ENCODE measurements at places on chromosomes 11 and 22. TPM values are rescaled to one million over a fixed set of nuclear protein-coding genes. Genes with fewer than 3 reads are reported as not detected.

DBX1 gene
- not detected for total RNA-seq

DNA sequence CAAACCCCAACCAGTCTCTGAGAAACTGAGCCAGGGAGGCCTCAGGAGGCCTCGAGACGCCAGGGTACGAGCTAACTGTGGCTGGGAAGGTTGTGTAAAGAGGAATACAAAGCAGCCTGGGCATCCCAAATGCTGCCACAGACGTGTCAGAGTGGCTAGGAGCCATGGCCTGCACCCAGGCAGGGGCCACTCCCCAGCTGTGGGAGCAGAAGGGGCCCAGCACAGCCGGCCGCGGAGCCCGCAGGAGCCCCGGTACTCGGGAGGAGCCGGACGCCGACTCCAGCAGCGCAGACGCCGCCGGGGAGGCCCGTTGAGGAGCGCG lies 349.8 kb upstream of the B3GAT1 start:
- DNase-seq = no peak

ENTHD1 gene
- total RNA-seq = 0.21 TPM

DNA sequence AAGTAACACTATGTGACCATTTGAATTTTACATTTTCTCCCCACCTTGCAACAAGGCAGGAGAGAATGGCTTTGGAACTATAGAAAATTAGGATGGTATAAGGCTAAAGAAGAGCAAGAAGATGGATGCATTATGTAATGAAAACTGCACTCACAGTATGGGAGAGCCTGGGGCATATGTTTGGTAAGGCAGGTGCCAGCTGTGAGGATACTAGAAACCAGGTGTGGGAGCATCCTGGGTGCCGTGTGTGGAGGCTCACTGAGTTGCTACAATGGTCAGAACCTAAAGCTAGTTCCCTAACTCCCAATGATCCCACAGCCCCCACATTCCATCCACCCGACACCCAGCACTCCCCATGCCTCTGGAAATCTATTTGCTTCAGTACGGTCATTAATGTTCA lies 42.9 kb downstream of the UBASH3B start:
- DNase-seq = no peak

GRCh38 chr11:44999068-44999467 lies 48.4 kb upstream of the TP53I11 start:
- no peak for DNase-seq

- DNase-seq = no peak
Measured at GRCh38 chr11:2769409-2770095, 69.8 kb upstream of the KCNQ1OT1 start.

SLC22A9 gene
- not detected for total RNA-seq

- DNase-seq = no peak
Measured at GRCh38 chr11:106920899-106921509, 97.3 kb downstream of the GUCY1A2 start.

DNA sequence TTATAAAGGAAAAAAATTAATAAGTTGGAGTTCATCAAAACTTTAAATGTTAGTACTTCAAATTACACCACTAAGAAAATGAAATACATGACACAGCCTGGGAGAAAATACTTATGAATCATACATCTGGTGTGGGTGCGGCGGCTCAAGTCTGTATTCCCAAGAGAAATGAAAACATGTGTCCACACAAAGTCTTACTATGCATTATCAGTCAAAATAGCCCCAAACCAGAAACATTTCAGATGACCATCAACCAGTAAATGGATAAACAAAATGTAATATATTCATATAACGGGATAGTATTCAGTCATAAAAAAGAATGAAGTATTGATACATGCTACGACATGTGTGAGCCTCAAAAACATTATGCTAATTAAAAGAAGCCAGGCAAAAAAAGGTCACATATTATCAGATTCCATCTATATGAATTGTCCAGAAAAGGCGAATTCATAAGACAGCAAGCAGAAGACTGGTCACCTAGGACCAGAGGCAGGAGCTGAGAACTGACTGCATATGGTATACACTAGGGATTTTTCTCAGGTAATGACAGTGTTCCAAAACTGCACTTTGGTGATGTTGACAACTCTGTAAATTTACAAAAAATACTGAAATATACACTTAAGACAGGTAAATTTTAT lies 5.3 kb upstream of the AKIP1 start:
- DNase-seq = no peak

DNA sequence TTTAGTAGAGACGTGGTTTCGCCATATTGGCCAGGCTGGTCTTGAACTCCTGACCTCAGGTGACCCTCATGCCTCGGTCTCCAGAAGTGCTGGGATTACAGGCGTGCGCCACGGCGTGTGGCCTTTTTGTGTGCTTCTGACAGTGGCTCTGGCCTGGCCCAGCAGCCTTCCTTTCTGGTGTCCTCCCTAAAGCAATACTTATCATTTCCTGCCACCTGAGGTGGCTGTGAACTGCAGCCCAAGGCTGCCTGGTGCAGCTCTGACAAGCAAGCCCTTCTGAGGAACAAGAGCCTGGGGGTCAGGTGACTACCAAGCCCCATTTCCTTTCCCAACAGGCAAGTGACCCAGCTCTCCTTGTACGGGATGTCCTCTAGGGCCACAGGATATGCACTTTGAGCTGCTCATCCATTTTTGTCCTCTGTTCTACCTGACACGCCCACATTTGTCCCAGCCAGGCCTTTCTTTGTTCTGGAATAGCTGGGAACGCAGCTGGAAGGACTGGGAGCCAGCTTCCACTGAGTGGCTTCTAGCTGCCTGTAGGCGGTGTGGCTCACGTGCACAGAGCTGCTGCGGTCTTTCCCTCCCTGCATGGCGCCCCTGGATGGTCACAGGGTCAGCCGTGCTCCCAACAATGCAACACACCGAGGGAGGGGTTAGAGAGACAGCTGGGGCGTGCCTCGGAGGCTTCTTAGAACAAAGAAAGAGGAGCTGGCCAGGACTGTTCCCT lies 12.3 kb upstream of the BID start:
- DNase-seq = no peak

KCNQ1 gene
- total RNA-seq = 0.16 TPM

DNA sequence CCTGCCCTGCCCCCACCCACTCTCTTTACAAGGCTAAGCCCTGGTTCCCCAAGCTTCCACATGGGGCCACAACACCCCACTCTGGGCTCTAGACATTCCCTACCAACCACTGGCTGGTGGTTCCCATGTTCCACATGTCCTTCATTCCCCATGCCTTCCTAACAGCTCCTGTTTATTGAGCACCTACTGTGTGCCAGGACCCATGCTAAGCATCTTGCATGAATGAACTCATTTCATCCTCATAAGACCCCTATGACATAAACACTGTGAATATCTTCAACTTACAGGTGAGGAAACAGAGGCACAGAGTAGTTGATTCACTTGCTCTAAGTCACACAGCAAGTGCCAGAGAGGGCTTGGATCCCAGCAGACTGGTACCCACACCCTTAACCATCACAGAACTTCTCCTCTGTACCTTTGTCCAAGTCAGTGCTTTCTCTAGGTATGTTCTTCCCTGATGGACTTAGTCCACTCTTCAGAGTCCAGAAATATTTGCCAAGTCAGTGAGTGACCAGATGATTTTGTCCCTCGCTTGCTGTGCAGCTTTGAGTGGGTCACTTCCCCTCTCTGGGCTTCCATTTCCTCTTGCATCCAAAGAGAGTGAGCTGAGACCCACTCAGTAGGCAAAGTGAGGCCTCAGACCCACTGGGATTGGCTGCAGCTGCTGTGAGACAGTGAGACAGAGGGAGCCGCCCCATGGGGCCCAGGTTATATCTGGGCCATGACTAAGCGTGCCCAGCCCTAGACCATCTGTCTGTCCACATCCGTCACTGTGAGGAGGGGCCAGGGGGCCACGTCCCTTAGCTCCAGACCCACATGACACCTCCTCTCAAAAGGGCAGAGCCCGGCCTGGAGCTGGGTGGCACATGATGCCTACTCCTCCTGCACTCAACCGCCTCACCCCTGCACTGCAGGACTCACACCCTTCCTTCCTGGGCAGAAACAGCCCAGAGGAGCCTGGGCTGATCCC lies 132.4 kb downstream of the MN1 start:
- no peak for DNase-seq

DNA sequence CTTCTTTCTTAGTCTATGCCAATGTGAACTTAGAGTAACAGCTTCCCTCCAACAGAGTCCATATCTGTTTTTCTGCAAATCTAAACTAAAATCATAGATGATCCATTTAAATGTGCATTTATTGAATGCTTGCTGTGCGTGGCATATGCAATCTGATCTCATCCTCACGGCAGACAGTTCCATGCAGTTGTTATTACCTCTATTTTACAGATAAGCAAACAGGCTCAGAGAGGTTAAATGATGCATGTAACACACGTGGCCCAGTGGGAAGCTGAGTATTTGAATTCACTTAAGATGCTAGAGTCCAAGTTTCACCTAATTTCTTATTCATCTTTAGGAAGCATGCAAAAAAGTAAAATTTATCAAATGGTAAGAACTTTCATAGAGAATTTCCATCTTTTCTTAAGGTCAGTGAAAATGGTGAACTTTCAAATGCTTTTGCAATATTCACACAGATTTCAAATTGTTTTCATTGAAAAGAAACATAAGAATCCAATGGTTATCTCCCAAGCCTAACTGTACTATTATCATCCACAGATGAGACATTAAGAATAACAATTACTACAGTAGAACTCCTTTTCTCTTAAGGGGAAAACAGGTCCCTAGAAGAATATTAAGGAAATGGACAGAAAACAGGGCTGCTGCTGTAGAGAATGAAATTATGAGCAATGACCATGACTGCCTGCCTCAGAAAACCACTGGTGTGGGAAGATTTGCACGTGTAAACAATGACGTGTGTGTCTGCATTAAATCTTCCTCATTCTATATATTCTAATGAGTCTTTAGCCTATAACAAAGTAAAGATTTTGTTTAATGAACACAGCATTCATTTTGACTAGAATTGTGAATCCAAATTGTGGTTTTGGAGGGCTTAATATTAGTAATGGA lies 1171.3 kb downstream of the LRRC4C start:
- DNase-seq = no peak

SEPTIN3 gene
- 1.7 TPM for total RNA-seq

DNA sequence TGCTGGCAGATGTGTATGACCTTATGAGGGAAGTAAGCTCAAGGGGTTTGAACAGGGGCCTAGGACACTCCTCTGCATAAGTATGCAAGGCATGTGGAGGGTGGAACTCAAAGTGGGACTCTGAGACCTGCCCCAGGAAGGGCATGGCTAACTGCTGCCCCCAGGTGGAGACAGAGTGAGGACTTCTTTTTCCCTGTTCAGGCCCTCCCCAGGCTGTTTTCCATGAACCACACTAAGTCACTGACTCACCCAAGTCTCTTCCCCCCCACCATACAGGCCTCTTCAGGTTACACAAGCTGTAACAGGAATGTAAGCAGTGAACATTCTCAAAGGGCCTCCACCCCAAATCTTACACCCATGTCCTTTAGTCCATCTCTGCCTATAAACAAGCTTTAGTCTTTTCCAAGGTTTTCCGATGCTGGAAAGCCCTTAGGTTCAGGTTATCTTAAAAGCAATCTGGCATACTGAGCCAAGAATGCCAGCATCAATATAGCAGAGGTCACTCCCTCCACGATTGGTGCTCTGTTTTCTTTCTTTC lies 13.1 kb downstream of the EEF1G start:
- DNase-seq = no peak

- no peak for DNase-seq
Measured at GRCh38 chr11:65744026-65744698, 23.6 kb upstream of the RNASEH2C start.

GRCh38 chr11:106691807-106692365 lies 326.4 kb downstream of the GUCY1A2 start:
- no peak for DNase-seq

DNA sequence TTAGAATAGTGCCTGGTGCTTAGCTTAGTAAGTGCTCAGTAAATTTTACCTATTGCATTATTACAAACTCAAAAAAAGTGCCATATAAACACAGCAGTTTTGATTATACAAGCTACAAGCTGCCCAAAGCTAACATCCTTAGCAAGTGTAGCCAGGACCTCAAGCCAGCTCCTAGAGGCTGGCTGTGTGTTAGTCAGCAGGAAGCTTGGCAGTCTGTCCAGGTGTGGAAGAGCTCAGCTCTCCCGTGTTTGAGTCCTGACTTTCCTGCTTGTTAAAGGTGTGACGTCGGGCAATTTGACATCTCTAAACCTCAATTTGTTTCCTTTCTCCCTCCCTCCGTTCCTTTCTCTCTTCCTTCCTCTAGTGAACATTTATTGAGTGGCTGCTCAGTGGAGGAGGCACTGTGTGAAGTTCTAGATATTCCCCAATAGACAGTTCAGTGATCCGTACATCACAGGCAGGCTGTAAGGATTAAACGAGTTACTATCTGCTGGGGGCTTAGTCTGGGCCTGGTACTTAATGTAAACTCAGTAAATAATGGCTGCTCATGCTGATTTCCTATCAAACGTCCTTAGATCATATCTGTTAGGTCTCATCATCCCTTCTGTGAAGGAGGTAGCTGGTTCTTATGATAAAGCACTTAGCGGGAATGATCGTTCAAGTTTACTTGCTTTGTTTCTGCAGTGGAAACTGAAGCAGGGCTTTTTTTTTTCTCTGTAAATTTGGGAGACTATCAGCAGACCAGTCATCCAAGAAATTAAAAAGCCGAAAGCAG lies 68.7 kb downstream of the PRR5L start:
- no peak for DNase-seq

LYVE1 gene
- 0.13 TPM for total RNA-seq

GRCh38 chr11:24819006-24819405 lies 322.2 kb downstream of the LUZP2 start:
- no peak for DNase-seq

- no peak for DNase-seq
Measured at GRCh38 chr11:37333345-37333744, 735.3 kb upstream of the RAG2 start.
